ENCODE measurements at places on chromosomes 3 and 15.

DNA sequence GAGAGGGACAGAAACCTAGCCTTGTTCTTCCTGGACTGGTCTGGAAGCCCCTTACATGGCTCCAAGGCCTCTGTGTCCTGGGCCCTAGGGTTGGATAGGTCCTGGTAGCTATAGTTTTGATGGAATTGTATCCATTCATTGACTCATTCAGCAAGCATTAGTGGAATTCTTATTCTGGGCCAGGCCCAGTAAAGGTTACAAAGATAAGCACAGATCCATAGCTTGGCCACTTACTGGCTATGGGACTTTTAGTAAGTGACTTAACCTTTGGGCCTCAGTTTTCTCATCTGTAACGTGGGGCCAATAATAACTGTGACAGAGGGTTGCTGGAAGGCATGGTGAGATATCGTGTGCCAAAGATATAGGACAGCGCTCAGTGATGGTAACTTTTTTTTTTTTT lies 13.6 kb upstream of the DAG1 start:
- DNase-seq = no peak

- DNase-seq = no peak
Measured at GRCh38 chr3:124619887-124620599, 110.2 kb upstream of the UMPS start.

GRCh38 chr3:78462021-78462420 lies 1305.8 kb downstream of the ROBO1 start:
- DNase-seq = no peak

GRCh38 chr3:57025237-57025636 lies 35.2 kb upstream of the SPATA12 start:
- DNase-seq = no peak

DNA sequence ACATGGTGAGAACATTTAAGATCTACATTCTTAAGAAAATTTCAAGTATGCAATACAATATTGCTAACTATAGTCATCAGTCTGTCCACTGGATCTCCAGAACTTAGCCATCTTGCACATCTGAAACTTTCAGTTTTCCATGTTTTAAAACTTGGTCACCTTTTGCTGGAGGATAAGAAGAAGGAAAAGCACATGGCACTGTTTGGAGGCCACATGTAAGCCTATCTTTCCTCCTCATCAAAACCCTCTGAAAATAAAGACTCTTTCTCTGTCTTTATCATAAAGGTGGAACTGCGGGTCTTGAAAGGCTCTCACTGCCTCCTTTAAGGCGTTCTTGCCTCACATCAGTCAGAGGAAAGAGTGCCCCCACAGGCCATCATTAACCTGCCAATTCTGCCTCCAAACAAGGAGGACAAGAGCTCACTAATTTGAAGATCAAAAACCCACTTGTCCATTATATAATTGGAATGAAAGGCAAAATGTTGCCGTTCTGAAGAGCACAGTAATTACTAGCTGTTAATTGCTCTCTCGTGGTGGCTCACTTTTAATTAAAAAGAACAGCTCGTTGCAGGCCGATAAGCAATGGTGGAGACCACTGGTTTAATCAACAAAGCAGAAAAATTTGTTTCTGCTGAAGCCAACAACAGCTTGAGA lies 157.8 kb downstream of the MECOM start:
- DNase-seq = no peak

GRCh38 chr3:31242026-31242960 lies 290.4 kb upstream of the STT3B start:
- no peak for DNase-seq

GRCh38 chr3:187296058-187296457 lies 4.5 kb upstream of the MASP1 start:
- no peak for DNase-seq

DNA sequence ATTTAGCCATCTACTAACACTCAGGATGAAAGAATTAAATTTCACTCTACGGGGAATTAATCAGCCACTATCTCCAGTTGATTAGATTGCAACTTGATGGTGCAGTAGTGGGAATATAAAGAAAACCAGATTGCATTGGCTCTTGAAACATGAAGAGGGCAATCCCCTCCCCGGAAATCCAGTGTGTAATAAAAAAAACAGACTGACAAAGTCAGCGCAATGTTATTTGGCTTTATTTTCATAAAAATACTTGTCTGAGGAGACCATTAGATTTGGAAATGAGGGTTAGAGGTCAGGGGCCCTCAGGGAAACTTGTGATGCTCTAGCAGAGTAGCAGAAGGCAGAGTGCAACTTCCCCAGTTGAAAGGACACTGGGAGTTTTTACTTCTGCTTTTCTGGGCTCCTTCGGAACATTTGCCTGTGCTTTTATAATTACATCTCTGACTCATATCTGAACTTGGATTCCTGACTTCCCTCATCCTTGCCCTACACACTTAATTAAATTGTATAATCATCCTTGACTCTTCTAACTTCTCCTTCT lies 326.8 kb downstream of the TUSC7 start:
- DNase-seq = no peak

DNA sequence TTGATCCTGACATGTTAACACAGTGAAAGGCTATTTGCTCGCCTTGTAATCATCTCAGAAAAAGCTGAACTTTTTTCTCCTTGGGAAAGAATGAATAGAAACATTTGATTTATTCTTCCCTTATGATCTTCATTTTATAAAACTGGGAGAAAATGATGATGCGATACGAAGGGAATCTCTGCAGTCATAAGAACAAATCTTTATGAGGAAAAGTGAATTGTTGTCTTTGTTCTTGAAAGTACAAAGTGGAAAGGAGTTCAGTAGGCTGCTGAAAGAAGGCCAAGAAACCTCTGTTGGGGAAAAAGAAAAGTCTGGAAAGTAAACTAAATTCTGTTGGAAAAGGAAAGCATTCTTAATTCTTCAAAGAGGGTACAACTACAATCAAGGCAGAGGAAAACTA lies 248.8 kb downstream of the NSUN3 start:
- no peak for DNase-seq

DNA sequence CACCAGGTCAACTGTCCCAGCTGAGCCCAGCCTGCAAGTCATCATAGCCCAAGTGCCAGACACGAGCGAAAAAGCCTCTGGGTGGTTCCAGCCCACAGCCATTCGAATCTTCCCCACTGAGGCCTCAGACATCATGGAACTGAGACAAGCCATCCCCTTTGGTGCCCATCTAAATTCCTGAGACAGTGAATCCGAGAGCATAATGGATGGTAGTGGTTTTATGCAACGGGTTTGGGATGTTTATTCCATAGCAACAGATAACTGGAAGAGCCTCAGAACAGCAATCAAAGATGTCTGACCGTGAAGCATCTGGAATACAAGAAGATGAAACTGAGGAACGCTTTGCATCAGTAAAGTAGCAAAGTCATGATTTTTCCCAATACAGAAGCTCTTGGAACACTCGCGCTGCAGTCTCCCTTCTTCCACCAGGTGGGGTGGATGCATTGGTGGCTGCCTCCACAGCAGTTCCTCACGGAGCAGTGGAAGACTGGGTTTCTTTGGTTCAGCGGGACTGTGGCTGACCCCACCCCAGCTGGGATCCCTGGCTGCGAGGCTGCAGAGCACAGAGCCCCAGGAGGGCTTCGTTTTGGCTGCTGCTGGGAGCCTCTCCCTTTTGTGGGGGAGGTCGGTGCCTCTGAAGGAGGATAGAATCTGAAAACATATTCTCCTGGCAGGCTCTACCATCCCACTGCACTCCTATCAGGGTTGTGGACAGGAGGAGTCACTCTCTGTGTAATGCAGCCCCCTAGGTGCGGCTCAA lies 26.4 kb upstream of the PDE8A start:
- DNase-seq = peak; percentile 2

DNA sequence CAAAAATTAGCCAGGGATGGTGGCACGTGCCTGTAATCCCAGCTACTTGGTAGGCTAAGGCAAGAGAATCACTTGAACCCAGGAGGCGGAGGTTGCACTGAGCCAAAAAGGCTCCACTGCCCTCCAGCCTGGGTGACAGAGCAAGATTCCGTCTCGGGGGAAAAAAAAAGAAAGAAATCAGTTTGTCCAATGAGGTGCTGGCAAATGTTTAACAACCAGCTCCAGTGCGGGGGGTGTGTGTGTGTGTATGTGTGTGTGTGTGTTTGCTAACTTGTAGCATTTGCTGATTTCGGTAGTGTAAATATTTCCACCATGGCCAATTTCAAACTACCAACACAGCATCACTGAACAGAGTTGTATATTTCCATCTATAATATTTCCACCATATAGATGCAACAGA lies 23.8 kb upstream of the IDH2 start:
- DNase-seq = no peak

Measured in activated CD8-positive, alpha-beta memory T cell treated with anti-CD3 and anti-CD28 coated beads for 1 hour (primary cell).